ENCODE measurements at places on chromosomes 6 and 20. TPM values are rescaled to one million over a fixed set of nuclear protein-coding genes. Genes with fewer than 3 reads are reported as not detected.

PHACTR2 gene
- 102 TPM for total RNA-seq

DNA sequence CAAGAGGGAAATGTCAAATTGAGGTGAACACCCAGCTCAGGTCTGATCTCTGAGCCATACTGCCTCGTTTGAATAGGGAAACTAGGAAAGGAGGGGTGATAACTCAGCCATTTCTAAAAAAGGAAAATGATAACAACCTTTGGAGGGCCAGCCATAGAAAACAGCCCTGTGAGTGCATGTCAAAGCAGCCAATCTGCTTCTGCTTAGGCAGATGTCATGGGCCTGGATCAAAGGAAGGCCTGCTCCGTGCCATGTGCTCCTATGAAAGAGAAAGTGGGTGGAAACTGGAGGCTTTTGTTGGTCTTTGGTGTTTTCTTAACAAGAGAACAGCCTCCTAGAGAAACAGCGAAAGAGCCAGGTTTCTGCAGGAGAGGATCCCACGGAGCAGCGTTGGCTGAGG lies 428.0 kb downstream of the DHX35 start:
- no peak overlapping the region for H3K27ac ChIP-seq
- no peak overlapping the region for H3K4me3 ChIP-seq
- no peaks in the 10 kb centered on the region for H3K36me3 ChIP-seq
- DNase-seq: no peak
- no peaks in the 10 kb centered on the region for H3K27me3 ChIP-seq

DNA sequence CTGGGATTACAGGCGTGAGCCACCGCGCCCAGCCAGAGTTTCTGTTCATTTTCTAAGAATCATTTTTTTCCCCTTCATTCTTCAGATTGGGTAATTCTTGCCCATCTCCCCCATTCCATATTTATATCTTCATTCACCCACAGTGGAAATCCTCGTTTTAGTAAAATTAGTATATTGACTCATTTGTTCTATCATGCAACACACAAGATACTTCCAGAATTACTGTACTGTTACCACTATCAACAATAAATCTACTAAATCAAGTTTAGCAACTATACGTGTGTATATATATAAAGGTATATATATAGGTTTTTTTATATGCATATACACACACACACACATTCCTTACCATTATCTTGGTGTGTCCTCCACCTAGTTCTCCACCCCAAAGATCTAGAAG lies 41.2 kb upstream of the KCNG1 start:
- H3K27ac ChIP-seq: no peak overlapping the region
- H3K4me1 ChIP-seq: no peaks in the 10 kb centered on the region
- H3K4me3 ChIP-seq: no peak overlapping the region
- no peak for DNase-seq
- H3K27me3 ChIP-seq: no peaks in the 10 kb centered on the region

- H3K36me3 ChIP-seq: no peaks in the 10 kb centered on the region
- no peak overlapping the region for H3K4me3 ChIP-seq
- no peaks in the 10 kb centered on the region for H3K27me3 ChIP-seq
These were observed 115.2 kb upstream of the BCLAF1 start for GRCh38 chr6:136404627-136405419.

GRCh38 chr6:93419304-93420162 lies at the start of gene EPHA7:
TSS of gene EPHA7 (minus strand) at chr6:93419559. CDS start at chr6:93419341, 218 bp downstream.
- H3K4me3 ChIP-seq: peak within 1 kb of the TSS; percentile 59
- peaks cover 10% of the 10 kb centered on the region for H3K4me1 ChIP-seq
- peak within 1 kb of the TSS; percentile 56 for H3K27ac ChIP-seq
- peak; percentile 98 for DNase-seq
